ENCODE measurements at places on chromosomes 4 and X. TPM values are rescaled to one million over a fixed set of nuclear protein-coding genes. Genes with fewer than 3 reads are reported as not detected.

TMEM47 gene
- total RNA-seq = not detected

PTPN13 gene
- not detected for total RNA-seq

- no peaks in the 10 kb centered on the region for H3K27me3 ChIP-seq
- H3K27ac ChIP-seq = peak overlapping the region; percentile 15
- peaks cover 11% of the 10 kb centered on the region for H3K4me1 ChIP-seq
- no peak overlapping the region for H3K4me3 ChIP-seq
These were observed 2.1 kb upstream of the TMEM131L start for GRCh38 chr4:153464068-153464467.

- H3K36me3 ChIP-seq = no peaks in the 10 kb centered on the region
- no peak overlapping the region for H3K27ac ChIP-seq
- H3K4me3 ChIP-seq = no peak overlapping the region
- H3K27me3 ChIP-seq = no peaks in the 10 kb centered on the region
- no peak for DNase-seq
These were observed 359.7 kb downstream of the EPHA5 start for GRCh38 chr4:65310586-65310985.

Data from naive thymus-derived CD4-positive, alpha-beta T cell (primary cell).